ENCODE measurements at places on chromosomes 7 and 10.

DNA sequence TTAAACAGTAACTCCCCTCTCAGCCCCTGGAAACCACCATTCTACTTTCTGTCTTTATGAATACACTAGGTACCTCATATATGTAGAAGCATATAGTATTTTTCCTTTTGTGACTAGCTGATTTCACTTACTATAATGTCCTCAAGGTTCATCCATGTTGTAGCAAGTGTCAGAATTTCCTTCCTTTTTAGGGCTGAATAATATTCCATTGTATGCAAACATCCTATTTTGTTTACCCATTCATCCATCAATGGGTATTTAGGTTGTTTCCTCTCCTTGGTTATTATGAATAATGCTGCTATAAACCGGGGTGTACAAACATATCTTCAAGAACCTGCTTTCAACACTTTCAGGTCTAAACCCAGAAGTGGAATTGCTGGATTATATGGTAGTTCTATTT, 125.3 kb downstream of the SGMS1 start:
- no peak for DNase-seq

GRCh38 chr7:26843705-26844104, 20.7 kb downstream of the SKAP2 start:
- DNase-seq: no peak

DNA sequence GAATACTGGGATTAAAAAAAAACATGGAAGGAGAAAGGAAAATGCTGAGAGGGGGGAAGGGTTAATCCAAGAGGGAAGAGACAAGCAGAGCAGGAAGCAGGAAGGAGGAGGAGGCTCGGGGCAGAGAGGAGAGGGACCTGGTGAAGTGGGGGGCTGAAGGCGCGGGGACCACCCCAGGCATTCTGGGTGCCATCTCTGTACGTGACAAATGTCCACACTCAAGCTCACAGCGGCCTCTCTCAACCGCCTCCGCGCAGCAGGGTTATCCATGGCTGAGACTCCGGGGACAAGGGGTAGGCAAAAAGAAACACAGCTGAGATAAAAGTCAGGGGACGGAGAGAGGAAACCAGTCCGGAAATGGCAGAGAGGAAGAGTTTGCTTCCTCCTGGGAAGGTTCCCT, 33.9 kb downstream of the EN2 start:
- DNase-seq: no peak

DNA sequence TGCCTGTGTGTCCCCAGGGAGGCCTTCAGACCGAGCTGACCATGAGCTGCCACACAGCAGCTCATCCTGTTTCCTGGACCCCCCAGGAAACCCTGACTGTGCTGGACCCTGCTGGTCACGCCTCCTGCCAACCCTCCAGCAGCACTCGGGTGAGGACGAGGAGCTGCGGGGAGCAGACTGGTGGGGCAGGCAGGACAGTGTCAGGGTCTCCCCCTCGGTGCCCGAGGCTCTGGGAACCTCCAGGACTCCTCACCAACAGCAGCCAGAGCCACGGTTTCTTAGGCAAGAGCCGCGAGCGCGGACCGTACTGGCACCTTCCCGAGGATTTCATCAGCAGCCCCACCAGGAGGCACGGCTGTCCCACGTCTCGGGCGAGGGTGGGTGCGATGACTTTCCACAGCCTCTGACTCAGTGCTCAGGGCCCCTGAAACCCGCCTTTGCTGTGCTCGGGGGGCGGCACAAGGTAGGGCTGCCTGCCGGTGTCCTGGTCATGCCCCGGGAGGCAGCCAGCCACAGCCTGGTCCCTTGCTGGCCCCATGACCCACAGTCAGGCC, 186.9 kb downstream of the ELFN1 start:
- DNase-seq: no peak

- DNase-seq: no peak
Observed at GRCh38 chr10:108204528-108205305, 1040.2 kb upstream of the SORCS1 start.

DNA sequence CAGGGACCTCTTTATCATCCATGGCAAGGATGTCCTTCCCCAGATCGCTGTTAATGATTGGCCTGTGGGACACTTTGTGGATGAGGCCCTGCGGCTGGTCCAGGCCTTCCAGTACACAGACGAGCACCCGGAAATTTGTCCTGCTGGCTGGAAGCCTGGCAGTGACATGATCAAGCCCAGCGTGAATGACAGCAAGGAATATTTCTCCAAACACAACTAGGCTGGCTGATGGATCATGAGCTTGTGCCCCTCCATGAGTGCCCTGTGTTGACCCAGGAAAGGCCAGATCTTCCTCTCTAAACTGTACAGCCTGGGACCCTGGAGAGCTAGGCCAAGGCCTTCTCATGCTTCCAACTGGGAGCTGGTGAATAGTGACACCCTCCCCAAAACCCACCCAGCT, 124.1 kb downstream of the CUL2 start:
- DNase-seq: no peak

DNA sequence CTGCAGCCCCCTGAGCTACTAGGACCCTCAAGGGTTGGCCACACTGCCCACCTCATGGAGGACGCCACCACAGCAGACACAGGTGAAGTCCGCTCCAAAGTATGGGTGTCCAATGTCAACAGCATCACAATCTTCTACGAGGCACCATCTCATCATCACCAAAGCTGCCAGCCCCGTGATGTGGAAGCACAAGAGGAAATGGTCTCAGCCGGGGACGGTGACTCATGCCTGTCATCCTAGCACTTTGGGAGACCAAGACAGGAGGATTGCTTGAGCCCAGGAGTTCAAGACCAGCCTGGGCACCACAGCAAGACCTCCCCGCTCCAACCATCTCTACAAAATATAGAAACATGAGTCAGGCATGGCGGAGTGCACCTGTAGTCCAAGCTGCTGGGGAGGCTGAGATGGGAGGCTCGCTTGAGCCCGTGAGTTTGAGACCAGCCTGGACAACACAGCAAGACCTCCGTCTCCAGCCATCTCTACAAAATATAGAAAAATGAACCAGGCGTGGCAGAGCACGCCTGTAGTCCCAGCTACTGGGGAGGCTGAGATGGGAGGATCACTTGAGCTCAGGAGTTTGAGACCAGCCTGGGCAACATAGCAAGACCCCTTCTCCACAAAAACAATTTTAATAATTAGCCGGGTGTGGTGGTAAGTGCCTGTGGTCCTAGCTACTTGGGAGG, 48.8 kb upstream of the MYL10 start:
- no peak for DNase-seq

GRCh38 chr10:12720217-12720981, 281.1 kb downstream of the CCDC3 start:
- DNase-seq: no peak

- DNase-seq: no peak
Observed at GRCh38 chr7:112405286-112405685, 45.0 kb upstream of the IFRD1 start.

- DNase-seq: no peak
Observed at GRCh38 chr10:62794306-62794705, 10.2 kb upstream of the ADO start.

Measured in DMS 273 treated with DMSO at 0.1 percent for 48 hours (cell line).